ENCODE measurements at places on chromosomes 6 and 20.

DNA sequence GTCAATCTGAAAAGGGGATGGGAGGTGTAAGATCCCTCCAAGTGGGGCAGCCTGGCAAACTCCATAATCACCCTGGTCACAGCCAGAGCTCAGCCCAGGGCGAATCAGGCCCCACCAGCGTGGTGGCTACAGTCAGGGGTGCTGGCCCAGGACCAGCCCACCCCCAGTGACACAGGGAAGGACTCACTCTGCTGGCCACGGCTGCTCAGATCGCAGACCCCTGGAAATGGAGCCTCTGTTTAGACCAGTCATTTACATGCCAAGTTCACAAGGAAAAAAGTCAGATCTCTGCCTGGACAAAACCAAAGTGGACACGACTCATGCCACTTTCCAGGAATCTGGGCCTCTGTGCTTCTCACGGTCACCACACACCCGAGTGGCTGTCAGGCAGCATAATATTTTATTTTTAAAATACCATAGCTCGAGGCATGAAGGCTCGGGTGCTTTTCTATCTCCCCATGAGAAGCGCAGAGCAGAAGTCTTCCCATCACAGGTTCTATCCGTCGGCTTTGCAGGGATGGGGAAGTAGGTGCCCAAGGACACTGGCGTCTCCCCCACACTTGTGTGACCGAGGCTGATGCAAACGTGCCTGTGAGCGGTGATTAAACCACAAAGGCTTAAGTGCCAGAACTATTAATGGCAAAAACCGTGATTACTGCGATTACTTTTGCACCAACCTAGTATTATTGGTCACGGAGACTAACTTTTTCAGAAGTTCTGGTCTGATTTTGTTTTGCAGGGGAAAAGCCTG, 13.0 kb downstream of the PXDC1 start:
- DNase-seq, result no peak

GRCh38 chr6:18985996-18986395, 598.8 kb downstream of the RNF144B start:
- DNase-seq, result no peak

DNA sequence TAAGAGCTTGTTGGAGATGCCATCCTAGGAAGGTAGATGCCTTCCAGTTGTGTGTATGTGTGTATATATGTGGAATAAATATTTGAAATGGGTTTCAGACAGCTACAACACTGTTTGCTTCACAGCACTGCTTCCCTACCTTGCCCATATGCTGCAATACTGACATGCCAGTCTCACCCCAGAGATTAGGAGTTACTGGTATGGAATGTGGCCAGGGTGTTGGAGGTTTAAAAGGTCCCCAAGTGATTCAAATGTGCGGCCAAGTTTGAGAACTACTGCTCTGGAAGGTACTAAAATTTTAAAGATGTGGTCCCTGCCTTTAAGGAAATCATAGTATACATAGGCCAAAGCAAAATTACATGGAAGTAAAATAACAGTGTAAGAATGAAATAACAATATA, 39.5 kb downstream of the BCKDHB start:
- DNase-seq, result no peak

- DNase-seq, result no peak
These were observed 142.7 kb upstream of the EXOC2 start for GRCh38 chr6:835476-836160.

DNA sequence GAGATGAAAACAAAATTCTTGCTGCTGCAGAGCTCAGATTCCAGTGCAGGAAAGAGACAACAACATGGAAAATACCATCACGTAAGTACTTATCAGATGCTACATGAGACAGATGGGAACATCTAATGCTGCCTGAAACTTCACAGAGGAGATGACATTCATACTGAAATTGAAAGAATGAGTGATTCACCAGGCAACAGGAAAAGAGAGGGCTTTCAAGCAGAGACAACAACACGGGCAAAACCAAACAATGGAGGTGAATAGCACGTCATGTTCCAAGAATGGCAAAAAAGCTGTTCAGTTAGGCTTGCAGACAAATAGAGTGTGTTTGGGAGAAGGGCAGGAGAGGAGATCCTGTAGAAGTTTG, 39.3 kb downstream of the GTF2H5 start:
- DNase-seq, result no peak

- no peak for DNase-seq
These were observed 19.8 kb upstream of the FANCE start for GRCh38 chr6:35432291-35432690.

DNA sequence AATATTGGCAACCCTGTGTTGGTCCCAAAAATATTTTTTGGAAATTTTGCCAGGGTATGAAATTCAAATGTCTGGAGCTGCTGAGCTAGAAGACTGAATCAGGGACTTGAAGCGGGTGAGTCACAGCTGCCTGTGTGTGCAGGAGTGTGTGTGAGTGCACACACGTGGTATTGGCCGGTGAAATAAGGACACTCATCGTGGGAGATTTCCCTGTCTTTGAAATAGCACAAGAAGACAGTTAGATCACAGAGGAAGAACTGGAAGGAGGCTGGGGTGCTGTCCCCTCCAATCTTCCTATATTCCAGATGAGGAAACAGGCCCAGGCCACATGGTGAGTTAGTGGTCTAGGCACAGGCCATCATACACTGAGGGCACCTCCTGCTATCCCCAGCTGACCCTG, 123.8 kb upstream of the MLN start:
- DNase-seq, result no peak
